Left kidney (tissue), 8 donors: ENCODE measurements at places on chromosomes 12 and 14. TPM values are rescaled to one million over a fixed set of nuclear protein-coding genes. Genes with fewer than 3 reads are reported as not detected.

TOMM20L gene
- 2.5 TPM for polyA plus RNA-seq

DNA sequence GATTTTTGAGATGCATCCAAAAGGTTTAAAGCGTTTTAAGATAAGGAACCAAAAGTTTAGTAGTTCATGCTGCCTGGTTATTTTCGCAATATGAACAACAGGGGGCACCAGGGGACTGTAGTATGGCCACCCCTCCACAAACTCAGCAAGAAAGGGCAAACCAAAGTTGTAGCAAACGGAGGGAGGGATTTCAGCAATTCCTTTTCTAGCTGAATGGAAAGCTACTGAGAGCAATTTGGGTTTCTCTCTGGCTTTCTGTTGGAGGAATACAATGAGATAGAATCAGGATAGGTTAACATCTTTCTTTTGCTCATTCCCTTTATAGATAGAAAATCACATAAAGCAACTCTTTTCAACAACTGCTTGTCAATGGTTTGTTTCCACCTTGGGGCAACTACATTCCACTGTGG, 62.5 kb downstream of the DRAM1 start:
- peak; percentile 75 for DNase-seq

ZNF385A gene
- 10.8 TPM for polyA plus RNA-seq

KRT8 gene
- polyA plus RNA-seq = 223 TPM

FGF6 gene
- polyA plus RNA-seq = not detected

KLRG1 gene
- polyA plus RNA-seq = 3.1 TPM

DNA sequence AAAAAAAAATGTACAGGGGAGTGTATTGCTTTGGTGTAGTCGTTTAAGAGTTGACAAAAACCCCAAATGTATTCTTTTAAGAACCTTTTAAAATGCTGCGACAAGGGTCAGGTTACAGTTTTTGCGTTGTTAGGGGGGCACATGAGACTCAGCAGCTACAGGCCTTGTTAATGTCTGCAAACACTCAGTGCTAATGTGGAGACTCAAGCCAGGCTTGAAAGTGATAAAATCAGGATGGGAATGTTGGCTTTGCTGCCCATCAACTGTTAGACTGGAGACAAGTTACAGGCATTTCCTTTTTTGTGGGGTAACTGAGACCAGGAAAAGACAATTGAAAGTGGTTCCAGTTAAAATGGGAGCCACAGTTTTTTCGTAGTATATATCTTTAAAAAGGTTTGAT, 84.8 kb downstream of the PRKCH start:
- no peak for DNase-seq

MUCL1 gene
- polyA plus RNA-seq = 0.25 TPM

HOXC4 gene
- polyA plus RNA-seq = 55.5 TPM

GRCh38 chr12:42474391-42474790, 115.2 kb downstream of the PRICKLE1 start:
- DNase-seq = peak; percentile 43

GRCh38 chr12:13436696-13437391, 240.3 kb downstream of the EMP1 start:
- DNase-seq = no peak

- no peak for DNase-seq
Observed at GRCh38 chr12:27826076-27826475, 46.0 kb upstream of the MANSC4 start.
